IPS-NIHi11 (cell line): ENCODE measurements at places on chromosomes 4 and X.

DNA sequence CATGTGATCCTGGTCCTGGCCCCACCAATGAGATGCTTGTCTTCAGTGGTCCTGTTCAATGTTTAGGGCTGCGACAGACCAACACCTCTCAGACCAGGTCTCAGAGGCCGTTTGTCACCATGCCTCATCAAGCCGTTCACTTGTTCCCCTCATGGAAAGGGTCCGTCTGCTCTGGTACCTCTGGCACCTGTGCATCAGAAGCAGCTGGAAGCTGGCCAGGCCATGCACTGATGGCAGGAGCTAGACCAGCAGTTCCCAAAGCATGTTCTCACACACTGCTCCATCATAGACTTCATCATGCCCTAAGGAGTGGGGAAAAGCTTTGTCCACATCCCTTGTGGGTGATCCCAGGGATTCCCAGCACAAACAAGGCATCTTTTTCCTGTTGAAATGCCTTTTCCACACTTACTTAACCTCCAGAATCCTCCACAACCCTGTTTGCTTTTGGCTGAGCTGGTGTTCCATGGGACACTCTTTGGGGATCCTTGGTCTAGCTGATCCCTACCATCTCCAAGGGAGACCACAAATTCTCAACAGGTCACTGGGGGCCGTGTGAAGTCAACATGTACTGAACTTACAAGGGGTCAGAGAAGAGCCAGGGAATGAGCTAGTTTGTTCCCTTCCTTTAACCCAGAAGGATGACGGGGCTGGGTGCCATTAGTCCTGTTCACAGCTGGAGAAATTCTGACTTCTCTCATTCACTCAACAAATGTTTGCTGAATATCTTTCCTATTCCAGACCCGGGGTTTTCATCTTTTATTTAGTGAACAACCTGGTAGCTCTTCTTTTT lies 21.8 kb downstream of the SH3TC1 start:
- DNase-seq: no peak

DNA sequence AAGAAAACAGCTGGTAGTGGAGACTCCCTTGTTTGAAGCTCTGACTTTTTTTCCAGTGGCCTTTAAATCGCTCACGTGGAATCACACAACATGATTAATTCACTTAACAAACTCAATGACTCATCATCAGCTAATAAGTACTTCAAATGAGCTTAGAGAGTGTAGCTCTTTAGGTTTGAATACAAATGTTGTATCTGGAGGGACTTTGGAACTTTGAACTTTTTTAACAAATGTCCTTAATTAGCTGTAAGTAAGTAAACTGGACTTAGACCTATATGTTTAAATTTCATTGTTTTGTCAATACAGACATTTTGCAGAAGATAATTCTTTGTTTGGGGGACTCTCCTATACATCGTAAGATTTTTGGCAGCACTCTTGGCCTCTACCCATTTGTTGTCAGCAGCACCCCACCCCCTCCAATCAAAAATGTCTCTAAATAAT lies 581.1 kb downstream of the SPRY1 start:
- DNase-seq: no peak

- DNase-seq: no peak
These were observed 2.4 kb upstream of the MORF4L2 start for GRCh38 chrX:103688946-103689345.

- DNase-seq: no peak
These were observed 50.5 kb upstream of the NDST3 start for GRCh38 chr4:117983541-117984365.

- DNase-seq: no peak
These were observed 748.0 kb downstream of the PCDH18 start for GRCh38 chr4:136784326-136784725.

GRCh38 chr4:161583549-161583948 lies 580.3 kb downstream of the FSTL5 start:
- no peak for DNase-seq
